ENCODE measurements at places on chromosomes 3 and 15.

DNA sequence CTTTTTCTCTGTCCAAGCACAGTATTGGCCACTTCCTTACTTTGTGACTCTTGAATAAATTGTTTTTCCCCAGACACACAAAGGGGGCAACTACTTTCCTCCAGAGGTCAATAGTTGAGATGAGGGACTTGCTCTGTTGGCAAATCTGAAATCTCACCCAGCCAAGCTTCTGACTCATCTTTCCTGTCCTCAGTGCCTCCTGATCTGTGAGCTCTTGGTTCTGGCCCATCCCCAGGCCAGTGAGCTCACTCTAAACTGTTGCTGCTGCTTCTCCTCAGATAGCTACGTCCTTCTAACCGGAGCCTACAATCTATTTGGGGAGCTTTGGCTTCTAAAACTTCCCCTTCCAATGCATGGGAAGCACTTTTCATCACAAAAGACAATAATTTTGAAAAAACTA, 50.0 kb upstream of the NMD3 start:
- peak; percentile 82 for DNase-seq

GRCh38 chr3:196524527-196524926, 9.4 kb upstream of the SMCO1 start:
- DNase-seq = peak; percentile 25

DNA sequence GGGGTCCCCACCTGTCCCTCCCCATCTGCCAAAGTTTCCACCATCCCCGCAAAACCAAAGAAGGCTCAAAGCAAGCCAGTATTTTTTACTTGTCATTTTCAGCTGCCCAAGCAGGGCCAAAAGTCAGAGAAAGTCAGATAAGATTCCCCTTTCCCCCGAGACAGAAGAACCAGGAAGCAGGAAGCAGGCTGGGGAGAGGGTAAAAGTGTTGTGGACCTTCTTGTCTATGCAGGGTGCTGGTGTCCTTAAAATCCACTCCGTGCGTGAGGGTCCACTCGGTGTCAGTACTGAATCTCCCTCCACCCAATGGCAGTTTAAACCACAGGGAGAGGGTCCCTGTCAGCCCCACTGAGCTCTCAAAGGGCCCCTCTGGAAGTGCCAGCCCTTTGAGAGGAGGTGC, 20.2 kb upstream of the RPL32 start:
- no peak for DNase-seq

DNA sequence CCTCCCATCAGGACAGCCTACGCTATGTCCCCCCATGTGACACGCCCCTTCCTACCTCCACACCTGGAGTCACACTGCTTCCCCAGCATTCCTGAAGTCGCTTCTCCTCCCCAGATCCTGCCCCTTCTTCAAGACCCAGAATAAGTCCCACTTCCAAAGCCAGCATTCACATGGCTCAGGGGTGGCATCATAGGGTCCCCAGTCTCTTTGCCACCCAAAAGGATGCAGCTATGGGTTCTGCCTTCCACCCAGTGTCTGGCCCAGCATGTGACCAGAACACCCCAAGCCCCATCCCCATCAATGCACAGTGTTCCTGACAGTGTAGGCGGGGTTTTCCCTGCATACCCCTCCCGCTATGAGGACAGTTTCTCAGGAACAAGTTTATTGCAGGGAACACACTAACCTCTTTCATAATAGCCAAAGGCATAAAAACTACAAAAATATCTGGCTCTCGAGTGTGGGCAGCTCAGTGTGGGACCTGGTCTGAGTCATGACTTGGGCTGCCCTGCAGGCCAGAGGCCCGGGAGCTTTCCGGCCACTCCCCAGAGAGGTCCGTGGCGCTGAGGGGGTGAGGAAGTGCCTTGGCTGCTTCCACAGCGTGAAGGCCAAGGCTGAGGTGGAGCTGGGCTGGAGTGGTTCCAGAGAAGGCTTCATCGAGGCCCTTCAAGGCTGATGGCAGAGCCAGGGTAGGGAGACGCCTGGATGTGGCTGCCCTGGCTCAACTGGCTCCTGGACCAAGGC, 5.8 kb downstream of the ISLR start:
- peak; percentile 98 for DNase-seq

- DNase-seq = no peak
Measured at GRCh38 chr3:188242436-188243123, 88.6 kb downstream of the LPP start.

- DNase-seq = peak; percentile 62
Measured at GRCh38 chr3:129228891-129229585, 20.4 kb upstream of the COPG1 start.

- no peak for DNase-seq
Measured at GRCh38 chr3:173351886-173352285, 45.7 kb upstream of the NLGN1 start.

DNA sequence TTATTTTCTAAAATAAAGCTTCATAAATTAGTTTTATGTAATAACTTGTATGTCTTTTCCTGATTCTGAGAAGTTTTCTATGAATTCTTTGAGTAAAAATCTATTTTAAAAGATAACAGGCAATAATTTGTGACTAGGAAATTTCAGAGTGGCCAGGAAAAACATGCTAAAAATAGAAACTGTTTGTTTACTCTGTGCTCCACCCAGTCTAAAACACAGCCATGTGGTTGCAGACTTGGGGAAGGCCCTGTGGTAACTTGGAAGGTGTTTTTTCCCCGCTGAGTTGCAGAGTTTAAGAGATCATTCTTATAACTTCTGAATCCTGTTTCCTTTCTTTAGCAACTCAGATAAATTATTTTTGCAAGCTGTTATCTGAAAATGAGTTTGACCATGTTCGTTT, 21.9 kb downstream of the PLCL2 start:
- peak; percentile 55 for DNase-seq

DNA sequence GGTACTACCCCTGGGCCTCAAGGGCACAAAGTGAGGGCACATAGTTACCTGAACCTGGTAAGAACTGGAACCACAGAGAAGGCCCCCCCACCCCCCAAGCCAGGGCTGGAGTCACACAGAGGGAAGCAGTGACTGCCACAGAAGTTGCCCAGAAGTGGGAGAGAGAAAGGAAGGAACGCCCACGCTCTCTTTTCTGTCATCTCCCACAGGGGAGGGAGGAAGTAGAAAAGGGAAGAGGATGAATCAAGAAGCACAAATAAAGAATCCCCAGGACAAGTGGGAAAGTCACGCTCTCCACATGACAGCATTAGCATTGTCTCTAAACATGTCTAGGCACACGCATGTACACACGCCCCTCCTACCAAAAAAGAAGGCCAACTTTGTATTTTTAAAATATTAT, 114.7 kb upstream of the FRMD4B start:
- no peak for DNase-seq

DNA sequence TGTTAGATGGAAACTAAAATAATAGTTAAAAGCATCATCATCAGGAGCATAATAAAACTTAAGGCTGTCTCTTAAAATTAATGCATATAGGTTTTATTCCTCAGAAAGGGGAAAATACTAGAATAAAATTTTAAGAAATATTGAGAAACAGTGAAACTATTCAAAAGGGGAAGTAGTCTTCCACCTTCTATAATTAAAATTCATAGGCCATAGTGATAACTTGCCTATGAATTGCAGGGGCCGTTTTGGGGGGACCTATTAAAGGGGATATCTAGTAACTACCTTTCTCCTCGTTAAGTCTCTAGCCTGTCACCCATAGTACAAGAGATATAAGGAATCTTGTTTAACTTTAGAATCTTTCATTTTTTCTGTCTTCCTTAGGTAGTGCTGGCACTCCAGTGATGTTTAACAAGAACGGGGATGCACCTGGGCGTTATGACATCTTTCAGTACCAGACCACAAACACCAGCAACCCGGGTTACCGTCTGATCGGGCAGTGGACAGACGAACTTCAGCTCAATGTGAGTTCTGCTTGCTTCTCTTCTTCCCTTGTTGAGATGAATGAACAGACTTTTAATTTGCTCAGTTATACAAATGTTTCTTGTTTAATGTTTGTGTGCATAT, 600.4 kb downstream of the GRM7 start:
- no peak for DNase-seq

GRCh38 chr3:180250172-180250571, 213.4 kb upstream of the PEX5L start:
- peak; percentile 70 for DNase-seq

GRCh38 chr3:12180218-12180617, 21.5 kb upstream of the TIMP4 start:
- DNase-seq = peak; percentile 81

DNA sequence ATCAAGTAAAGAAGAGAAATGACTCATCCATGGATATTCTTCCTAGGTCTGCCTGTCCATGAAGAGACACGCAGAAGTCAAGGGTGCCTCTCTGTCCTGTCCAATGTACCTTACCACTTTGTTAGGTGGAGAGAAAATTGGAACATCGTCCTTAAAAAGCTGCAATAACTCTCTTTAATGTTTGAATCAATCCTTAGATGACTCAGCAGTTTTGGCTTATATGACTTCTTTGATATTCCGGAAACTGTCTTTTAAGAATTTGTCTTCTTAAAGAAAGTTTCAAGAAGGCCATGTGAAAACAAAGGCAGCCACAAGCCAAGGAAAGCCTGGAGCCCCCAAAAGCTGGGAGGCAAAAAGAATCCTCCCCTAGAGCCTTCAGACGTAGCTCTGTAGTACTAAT, 49.2 kb downstream of the MRPL3 start:
- no peak for DNase-seq

GRCh38 chr15:79184465-79184892, 93.9 kb upstream of the RASGRF1 start:
- DNase-seq = peak; percentile 71

GRCh38 chr3:110459021-110459420, 612.6 kb upstream of the NECTIN3 start:
- peak; percentile 41 for DNase-seq

GRCh38 chr3:124893526-124893925, 6.4 kb upstream of the ITGB5 start:
- peak; percentile 69 for DNase-seq

DNA sequence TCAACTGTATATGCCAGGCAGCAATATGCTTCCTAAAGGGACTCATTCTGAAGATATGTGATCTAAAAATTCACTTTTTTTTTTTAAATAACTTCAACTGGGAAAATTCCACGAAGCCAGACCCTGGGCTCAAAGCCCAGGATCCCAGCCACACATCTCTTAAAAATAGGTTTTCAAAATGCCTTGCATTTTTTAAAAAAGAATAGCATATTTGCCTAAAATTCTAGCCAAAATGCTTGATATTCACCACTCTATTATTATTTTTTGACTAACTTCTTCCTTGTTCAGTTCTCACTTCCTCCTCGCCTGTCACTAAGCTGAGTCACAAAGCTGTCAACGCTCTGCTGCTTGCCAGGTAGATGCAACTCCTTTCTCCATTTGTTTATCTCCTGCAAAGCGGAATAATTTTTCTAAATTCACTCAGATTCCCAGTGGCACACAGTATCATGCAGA, 28.0 kb upstream of the VGLL4 start:
- DNase-seq = peak; percentile 18

GRCh38 chr3:143201045-143201444, 81.5 kb downstream of the CHST2 start:
- DNase-seq = no peak

DNA sequence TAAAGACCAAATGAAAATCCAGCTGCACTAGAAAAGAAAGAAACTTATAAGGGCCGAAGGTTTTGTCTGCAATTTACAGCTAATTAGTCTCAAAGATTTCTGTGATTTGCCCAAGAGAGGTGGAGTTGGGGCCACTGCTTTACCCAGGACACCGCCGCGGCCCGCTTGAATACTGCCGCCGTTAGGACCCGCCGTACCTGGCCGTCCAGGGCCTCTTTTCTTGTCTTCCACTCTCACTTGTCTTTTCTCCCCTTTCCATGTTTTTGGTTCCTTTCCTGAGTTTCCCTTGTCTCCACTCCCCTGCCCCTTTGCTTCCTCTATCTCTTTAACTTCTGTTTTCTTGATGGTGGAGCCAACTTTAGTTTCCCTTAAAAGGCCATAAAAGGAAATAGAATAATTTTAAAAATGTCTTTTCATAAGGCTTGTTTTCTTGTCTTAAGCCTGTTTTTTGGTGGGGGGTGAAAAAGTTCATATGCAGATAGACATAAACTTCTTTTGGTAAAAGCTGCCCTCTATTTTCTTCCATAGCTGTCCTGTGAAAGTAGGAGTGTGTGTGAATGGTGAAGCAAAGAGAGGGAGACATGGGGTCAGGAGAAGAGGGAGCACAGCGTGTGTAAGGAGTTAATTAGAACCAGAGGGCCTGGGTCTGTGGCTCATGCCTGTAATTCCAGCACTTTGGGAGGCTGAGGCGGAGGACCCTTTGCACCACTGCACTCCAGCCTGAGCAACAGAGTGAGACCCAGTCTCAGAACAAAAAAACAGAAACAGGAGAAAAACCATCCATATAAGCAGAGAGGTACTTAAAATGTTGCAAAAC, 16.0 kb upstream of the CCNL1 start:
- no peak for DNase-seq

DNA sequence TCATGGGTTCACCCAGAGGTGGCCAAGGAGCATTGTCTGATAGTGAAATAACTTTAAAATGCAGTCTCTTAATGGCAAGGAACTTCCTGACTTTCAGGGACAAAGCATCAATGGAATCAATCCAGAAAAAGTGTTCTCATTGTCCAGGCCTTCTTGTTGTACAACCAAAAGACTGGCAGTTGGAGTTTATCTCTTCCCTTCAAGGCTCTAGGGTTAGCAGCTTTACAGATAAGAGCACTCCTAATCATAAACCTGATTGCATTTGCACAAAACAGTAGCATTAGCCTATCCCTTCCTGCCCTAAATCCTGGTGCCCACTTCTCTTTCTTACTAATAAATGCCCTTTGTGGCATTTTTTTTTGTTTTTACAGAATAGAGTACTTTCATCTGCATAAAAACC, 43.3 kb upstream of the VIPR1 start:
- no peak for DNase-seq

- peak; percentile 35 for DNase-seq
Measured at GRCh38 chr3:113531826-113532697, at the start of gene SIDT1. SIDT1 (plus strand) TSS chr3:113532555; CDS start chr3:113533022, 467 bp downstream.

DNA sequence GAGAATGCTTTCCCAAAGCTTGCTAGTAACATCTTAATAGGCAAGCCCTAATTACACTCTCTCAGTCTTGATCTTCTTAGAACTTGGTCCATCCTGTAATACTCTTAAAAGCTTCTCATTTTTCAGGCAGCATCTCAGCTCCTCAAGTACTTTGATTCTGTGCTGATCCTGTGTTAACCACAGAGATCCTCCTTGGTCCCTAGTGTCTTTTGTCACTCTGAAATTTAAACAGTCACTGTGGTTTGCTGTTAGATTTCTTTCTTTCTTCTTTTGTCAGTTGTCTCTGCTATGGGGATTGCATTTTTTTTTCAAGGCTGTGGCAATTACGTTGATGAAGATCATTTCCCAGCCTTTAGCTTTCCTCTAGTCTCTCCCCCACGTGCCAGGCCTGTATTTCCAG, 26.0 kb upstream of the UBE3A start:
- no peak for DNase-seq

- peak; percentile 87 for DNase-seq
Measured at GRCh38 chr3:37935756-37936666, 54.6 kb upstream of the VILL start.
